Trophoblast cell (in vitro differentiated cells and primary cell): ENCODE measurements at places on chromosomes 16 and 17.

DNA sequence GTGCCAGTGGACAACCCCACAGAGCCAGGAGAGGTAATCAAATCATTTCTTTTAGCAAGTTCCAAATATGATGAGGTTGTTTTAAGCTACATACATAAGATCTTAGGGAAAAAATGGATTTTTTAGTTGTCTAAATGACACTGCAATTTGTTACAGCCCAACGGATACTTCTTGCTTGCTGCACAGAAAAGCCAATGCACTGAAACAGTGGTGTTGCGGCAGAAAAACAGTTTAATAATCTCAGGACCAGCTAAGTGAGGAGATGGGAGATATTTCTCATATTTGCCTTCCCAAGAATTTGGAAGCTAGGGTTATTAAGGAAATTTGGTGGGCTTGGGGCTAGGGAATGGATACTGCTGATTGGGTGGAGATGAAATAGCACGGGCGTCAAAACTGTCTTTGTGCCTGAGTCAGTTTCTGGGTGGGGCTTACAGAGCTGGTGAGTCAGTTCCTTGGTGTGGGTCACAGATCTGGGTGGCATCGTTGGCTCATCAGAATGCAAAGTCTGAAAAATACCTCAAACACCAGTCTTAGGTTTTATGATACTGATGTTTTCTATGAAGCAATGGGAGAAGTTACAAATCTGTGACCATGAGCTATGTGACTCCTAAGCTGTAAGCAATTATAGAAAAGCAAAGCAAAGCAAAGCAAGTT is 255.4 kb downstream of the IRX3 start:
- no peak for DNase-seq

GRCh38 chr17:58245428-58246103 is 7.2 kb downstream of the LPO start:
- DNase-seq: no peak

DNA sequence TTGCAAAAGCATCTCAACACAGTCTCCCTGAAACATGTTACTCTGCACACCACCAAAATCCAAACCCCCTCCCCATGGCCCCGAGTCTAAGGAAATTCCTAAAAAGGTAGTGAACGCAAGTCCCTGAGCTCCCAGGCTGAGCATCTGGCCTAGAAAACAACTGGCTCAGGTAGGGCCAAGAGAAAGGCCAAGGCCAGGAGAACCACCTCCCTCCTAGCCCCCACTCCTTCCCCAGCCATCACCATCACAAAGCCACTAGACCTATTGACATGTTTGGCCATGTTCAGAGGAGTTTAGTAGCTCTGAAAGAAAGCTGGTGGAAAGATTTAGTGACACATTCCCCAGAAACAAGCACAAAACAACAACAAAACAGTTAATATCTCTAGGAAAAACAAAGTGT is 220.0 kb upstream of the PSMD7 start:
- DNase-seq: no peak

DNA sequence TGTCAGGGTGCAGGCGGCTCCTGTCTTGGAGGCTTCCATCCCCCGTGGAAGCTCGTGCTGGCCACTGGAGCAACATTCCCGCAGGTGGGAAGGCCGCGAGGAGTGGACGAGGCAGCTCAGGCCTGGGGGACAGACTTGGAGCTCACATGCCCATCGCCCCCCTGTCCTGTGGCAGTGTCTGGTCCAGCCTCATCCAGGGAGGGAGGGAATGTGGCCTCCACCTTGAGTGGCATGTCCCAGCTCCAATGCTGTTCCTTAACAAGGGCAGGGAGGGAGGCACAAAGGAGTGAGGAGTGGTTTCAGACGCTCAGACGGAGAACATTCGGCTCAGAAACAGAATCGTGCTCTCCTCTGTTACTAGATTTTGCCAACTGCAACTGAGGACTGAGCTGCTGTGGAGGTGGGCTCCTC is 159.4 kb upstream of the CHMP6 start:
- DNase-seq: no peak

- DNase-seq: no peak
Measured at GRCh38 chr16:78805556-78805955, 706.1 kb downstream of the WWOX start.
